Forelimb muscle (tissue), 1 donor: ENCODE measurements at places on chromosomes 12 and 14. TPM values are rescaled to one million over a fixed set of nuclear protein-coding genes. Genes with fewer than 3 reads are reported as not detected.

Gene TAS2R7
- not detected for polyA plus RNA-seq

Gene KSR2
- not detected for polyA plus RNA-seq

Gene CLEC1A
- 2.9 TPM for polyA plus RNA-seq

Gene EML5
- 1.6 TPM for polyA plus RNA-seq

Gene NTS
- 0.68 TPM for polyA plus RNA-seq

Gene ABHD12B
- polyA plus RNA-seq: 1.1 TPM

Gene RIMKLB
- 88.9 TPM for polyA plus RNA-seq

Gene SERPINA12
- not detected for polyA plus RNA-seq

GRCh38 chr12:101019667-101020066, 190.4 kb downstream of the SLC5A8 start:
- no peak for DNase-seq

GRCh38 chr12:120886199-120887018, 17.7 kb downstream of the SPPL3 start:
- DNase-seq: no peak

- peak; percentile 84 for DNase-seq
Measured at GRCh38 chr14:22986508-22987054, 4.2 kb upstream of the AJUBA start.

- no peak for DNase-seq
Measured at GRCh38 chr12:50621399-50622300, 116.9 kb downstream of the DIP2B start.

DNA sequence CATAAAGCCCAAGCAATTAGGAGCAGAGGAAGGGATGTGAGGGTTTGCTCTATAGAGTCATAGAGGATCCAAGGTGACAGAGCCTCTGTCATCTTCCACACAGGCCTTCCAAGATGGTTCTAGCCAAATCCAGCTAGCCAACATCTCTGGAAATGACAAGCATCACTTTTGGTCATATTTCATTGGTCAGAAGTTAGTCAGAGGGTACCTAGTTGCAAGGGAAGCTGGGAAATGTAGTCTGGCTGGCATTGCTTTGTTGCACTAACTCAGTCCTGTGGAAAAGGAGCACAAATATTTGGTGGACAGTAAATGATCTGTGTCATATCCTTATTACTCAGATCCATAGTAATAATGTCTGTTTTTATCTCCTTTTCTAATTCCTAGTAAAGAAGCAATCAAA, 715.7 kb downstream of the NRXN3 start:
- DNase-seq: no peak

- DNase-seq: no peak
Measured at GRCh38 chr12:28023156-28023887, 50.8 kb upstream of the PTHLH start.

DNA sequence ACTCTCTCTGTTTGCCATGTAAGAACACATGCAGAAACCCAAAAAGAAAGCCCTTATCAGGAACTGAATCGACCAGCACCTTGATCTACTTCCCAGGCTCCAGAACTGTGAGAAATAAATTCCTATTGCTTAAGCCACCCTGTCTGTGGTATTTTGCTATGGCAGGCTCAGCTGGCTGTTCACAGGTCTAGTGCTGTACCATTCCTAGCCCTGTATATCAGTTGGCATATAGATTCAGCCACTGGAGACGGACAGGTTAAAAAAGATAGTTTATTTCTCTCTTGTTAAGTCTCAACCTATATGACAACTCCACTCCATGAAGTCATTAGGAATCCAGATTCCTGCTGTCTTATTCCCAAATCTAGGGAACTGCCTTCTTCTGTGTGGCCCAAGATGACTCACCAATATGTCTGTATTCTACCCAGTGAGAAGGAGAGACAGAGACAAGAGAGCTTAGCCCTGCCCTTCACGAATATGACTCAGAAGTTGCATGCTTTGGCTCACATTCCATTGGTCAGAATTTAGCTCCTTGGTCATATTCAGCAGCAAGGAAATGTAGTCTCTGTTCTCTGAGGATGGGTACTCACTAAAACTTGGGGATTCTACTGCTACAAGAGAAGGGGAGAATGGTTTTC, 57.0 kb downstream of the PLEKHG7 start:
- DNase-seq: no peak

GRCh38 chr12:12561371-12562015, 1.2 kb downstream of the DUSP16 start:
- no peak for DNase-seq

GRCh38 chr14:68942296-68943035, 36.6 kb downstream of the ACTN1 start:
- no peak for DNase-seq

DNA sequence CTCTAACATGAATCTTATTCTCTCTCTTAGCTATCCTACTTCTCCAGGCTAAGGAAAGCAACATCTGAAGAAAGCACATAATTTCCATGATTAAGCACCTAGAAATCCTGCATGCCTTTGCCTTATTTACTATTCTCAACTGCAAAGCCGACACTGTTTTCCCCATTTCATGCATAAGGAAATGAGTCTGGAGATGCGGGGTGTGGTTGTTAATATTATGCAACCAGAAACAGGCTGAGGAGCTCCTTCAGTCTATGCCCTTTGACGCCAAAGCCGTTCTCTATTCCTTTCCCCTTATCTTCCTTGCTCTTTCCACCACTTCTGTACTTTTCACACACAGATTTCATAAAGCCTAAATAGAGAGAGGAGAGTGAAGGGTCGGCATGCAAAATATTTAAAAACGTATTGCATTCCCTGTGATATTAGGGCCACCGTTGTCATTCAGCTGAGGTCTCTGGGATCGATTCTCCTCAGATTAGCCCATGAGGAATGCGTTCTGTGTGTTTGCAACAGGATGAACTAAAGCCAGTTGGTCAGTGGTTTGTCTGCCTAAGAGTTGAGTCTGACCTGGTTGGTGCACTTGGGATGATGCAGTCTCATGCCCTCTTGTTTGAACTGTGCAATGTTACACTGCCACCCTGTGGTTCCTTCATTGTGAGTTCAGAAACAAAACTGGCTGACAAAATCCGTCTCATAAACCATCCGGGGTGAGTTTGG, 53.1 kb upstream of the PLEKHG7 start:
- DNase-seq: no peak

DNA sequence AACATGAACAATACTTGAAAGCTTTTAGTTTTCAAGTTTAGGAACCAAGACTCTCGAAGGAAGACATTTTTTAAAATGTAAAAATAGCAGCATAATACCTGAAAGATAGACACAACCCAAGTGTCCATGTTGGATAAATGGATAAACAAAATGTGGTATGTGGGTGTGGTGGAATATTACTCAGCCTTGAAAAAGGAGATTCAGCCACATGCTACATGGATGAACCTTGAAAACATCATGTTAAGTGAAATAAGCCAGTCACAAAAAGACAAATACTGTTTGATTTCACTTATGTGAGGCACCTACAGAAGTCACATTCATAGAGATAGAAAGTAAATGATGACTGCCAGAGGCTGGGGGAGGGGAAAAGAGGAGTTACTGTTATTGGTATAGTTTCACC, 228.7 kb downstream of the FBXL14 start:
- DNase-seq: no peak

DNA sequence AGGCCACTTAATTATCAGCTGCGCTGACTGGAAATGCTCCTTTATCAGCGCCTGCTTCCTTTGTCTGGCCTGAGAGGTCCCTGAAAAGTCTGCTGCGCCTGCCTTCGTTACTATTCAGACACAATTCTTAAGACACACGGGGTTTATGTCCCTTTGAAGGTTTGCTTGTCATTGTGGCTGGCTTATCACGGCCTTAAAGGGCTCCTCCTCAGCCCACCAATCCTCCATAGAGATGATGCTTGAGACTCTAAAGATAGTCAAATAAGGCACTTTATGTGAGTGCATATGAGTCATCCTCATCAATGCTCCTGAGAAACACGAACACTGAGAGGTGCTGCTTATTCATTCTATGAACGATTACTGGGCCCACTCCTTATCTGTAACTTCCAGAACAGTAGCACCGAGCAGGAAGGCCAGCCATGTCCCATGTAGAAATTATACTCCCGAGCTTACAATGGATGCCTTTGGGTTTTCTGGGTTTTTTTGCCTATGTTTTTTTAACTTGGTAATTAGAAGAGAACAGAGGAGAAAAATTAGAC, 1268.2 kb upstream of the TMEM132C start:
- DNase-seq: no peak
